ENCODE measurements at places on chromosomes 11 and 22.

- no peak for DNase-seq
Observed at GRCh38 chr22:19815093-19815822, 39.4 kb downstream of the GNB1L start.

DNA sequence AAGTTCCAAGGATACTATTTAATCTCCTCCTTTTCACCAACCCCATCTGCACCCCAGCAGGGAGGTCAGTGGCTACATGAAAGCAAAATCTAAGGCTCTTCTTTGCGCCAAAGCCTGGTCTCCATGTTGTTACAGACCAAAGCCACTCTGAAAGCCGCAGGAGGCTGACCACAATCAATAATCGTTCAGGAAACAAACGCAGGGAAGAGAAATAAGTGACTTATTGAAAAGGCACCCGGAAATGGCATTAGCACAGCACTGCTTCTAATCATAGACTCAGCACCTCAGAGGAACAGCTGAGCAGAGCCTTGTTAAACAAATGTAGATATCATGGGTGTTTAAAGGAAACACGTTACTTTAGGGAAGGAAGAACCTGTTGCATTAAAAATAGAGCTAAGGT is 183.9 kb downstream of the KIRREL3 start:
- no peak for DNase-seq

DNA sequence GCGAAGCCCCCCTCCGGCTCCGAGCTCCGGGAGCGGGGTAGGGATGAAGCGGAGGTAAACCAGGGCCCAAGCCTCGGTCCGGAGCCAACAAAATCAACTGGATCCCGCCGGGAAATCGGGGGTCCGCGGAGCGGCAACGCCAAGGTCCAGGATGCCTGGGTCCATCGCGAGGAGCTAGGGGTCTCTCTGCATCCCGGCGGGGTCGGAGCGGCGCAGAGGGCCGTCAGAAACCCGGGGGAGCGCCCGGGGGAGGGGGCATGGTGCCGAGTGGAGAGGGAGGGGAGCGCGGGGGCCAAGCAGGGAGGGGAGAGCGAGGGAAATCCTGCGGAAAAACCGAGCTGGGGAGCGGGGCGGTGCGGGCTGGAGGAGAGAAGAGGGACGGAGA is 51.8 kb downstream of the SLC22A12 start:
- DNase-seq, result no peak

GRCh38 chr11:65640483-65641296 is 2.8 kb downstream of the SIPA1 start:
- peak; percentile 62 for DNase-seq

DNA sequence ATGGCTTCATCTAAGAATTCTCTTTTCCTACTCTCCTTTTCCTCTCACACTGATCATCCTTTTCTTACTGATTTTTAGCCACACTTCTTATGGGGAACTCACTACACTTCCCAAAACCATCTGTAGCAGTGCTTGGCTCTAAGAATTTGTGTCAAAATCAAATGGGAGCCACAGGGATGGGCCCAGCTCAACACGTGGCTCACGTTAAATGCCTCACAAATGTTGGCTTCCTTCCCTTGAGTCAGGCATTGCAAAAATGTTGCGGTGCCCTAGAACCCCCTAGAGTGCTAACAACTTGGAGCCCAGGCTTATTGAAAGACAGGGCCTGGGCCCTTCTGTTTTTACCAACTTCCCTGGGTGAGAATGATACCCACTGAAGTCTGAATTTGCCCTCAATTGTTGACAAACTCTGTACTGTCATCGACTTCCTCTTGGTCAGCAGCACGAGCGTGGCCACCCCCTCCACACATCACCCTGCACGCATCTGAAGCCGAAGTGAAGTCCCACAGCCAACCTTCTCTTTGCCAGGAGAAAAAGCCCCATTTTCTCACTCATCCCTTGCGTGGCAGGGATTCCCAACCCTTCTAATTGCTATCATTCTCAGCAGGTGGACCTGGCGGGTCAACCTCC is 69.7 kb downstream of the ELFN2 start:
- DNase-seq, result no peak

DNA sequence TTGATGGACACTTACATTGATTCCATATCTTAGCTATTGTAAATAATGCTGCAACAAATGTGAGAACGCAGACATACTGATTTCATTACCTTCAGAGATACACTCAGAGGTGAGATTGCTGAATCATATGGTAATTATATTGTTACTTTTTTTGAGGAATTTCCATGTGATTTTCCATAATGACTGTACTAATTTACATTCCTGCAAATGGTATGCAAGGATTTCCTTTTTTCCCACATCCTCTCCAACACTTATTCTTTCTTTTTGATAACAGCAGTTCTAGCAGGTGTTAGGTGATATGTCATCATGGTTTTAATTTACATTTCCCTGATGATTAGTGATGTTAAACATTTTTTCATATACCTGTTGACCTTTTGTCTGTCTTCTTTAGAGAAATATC is 207.7 kb downstream of the C11orf87 start:
- DNase-seq, result no peak

GRCh38 chr11:14748090-14748489 is 104.5 kb downstream of the PDE3B start:
- DNase-seq, result no peak

DNA sequence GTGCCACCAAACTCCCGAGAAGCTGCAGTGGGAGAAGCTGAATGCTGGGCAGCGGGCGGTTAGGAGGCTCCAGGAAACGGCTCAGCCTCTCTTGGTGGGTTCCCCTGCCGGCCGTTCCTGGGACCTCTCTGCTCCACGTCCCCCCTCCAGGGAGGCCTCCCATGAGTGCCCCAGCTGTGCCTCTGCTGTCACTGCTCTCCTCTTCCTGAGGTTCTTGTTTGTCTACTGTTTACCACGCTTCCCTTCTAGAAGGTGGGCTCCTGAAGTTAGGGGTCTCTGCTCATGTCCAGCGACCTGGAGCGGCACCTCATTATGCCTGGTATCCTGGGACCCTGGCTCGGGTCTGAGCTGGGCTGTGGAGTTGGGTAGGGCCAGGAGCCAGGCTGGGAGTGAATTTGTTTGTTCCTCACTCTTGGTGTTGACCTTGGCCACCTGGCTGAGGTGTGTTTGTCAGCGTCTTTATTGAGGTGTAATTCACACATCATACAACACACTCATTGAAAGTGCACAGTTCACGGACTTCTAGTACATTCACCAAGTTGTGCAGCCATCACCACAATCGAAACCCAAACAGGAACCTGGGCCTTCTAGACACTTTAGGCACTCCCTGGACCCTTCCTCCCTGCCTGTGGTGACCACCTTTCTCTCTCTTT is 37.8 kb upstream of the GRAMD4 start:
- no peak for DNase-seq

- no peak for DNase-seq
Observed at GRCh38 chr22:24128021-24128420, 53.3 kb upstream of the SUSD2 start.

GRCh38 chr11:86458294-86459001 is 83.8 kb downstream of the CCDC81 start:
- no peak for DNase-seq

- no peak for DNase-seq
Observed at GRCh38 chr11:86089659-86090058, 20.8 kb upstream of the PICALM start.

DNA sequence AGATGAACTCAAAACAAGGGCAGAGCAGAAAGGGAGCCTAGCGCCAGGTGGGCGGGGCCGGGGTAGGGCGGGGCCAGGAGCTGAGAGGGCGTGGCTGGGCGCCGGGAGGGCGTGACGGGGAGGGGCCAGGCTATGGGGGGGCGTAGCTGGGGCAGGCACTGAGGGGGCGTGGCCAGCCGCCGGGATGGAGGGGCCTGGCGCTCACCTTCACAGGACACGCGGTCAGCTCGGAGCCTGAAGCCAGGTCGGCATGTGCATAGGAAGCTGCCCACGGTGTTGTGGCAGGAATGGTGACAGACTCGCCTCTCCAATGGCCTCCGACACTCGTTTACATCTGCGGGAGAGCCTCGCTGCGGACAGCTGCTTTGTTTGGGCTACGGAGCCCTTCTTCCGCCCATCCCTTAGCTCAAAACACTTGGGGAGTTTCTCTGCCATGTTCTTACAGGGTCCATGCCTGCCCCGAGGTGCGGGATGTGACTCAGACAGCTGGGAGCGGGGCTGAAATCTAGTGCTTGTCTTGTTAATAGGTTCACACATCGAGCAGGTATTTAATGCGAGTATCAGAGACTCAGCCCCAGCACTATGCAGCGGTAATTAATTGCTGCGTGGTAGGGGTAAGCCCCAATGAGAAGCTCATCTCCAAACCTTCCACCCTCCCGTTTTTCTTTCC is 13.4 kb downstream of the VWCE start:
- DNase-seq, result no peak

Measured in heart right ventricle (tissue), 16 donors.